Foreskin melanocyte (primary cell): ENCODE measurements at places on chromosomes 2 and 18.

DNA sequence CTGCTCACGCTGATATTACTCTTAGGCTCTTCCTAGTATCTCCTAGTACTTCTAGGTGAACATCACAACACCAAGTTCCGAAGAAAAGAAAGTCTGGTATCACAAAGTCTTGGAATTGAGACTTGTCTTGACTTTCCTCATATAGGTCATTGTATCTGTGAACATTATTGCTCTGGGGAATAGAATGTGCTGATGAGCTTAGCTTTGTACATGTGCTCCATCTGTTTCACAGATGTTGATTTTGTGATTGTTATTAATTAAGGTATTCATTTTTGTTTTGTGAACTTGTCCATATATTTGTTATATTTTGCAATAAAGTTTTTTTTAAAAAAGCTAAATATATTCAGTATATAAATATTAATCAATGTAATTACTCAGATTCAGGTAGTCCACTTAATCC lies 111.7 kb downstream of the BABAM2 start:
- DNase-seq = no peak

DNA sequence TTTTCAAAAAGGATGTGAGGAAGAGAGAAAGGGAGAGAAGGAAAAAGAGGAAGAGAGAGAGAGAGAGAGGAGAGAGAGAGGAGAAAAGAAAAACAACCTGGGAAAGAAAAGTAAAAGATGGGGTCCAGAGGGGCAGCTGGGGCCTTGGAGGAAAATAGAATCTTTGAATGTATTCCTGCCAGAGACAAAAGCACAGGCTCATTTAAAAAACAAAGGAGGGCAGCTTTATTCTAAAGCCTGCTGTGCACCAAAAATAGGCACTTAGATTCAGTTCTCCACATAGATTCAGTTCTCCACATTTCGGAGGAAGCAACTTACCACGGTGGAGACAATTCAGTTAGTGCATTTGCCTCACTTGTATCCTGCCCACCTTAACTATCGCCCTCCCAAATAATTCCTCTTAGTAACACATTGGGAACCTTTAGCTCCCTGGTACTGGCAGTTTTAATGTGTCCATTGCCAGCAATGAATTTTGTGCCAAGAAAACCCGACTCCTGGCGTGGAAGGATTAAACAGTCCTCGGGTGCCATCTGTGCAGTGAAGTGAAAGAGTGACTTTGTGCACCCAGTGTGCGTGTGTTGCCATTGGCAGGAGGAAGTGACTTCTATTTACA lies 71.3 kb downstream of the DPP4 start:
- no peak for DNase-seq

DNA sequence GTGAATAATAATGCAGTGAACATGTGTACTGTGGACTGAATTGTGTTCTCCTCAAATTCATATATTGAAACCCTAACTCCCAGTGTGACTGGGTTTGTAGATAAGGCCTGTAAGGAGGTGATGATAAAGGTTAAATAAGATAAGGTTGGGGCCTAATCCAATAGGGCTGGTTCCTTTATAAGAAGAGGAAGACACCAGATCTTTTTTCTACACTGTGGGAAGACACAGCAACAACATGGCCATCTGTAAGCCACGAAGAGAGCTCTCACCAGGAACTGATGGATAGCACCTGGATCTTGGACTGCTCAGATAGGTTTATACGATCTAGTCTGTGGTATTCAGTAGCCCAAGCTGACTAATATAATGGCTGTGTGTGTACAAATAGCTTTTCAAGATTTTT lies 66.8 kb downstream of the BMPR2 start:
- DNase-seq = no peak

- DNase-seq = no peak
Measured at GRCh38 chr18:58215011-58215410, 171.0 kb downstream of the NEDD4L start.

GRCh38 chr2:240520130-240520973 lies 37.4 kb downstream of the ANKMY1 start:
- DNase-seq = no peak

GRCh38 chr2:68737711-68738110 lies 3.1 kb downstream of the ARHGAP25 start:
- DNase-seq = no peak

DNA sequence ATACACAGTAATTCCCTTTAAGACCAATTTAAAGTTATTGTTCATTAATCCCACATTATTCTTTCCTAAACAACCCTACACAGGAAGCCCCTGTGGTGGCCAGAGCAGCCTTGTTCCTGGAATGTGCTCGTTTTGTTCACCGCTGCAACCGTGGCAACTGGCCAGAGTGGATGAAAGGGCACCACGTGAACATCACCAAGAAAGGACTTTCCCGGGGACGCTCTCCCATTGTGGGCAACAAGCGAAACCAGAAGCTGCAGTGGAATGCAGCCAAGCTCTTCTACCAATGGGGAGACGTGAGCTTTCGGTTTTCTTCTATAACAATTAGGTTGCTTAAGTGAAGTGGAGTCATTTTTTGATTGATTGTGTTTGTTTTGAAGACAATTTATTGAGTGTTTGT lies 101.0 kb downstream of the UNC80 start:
- peak; percentile 86 for DNase-seq

DNA sequence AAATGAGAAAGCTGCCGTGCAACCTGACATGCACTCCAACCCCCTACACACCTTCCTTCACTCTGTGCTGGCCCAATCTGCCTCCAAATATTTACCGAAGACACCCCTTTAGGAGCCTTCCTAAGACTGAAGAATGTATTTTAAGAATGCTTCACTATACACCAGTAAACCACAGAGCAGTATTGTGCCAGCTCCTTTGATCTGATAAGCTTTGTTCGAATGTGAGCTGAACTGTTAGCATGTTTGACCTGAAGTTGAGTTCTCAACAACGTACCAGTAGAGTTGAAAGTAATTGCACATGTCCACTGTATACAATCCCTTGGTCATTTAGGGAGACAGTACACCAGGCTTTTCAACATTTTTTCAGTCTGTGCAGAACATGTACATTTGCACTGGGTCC lies 259.2 kb downstream of the TGIF1 start:
- DNase-seq = no peak

GRCh38 chr2:235106874-235107639 lies 155.2 kb downstream of the SH3BP4 start:
- DNase-seq = peak; percentile 38

DNA sequence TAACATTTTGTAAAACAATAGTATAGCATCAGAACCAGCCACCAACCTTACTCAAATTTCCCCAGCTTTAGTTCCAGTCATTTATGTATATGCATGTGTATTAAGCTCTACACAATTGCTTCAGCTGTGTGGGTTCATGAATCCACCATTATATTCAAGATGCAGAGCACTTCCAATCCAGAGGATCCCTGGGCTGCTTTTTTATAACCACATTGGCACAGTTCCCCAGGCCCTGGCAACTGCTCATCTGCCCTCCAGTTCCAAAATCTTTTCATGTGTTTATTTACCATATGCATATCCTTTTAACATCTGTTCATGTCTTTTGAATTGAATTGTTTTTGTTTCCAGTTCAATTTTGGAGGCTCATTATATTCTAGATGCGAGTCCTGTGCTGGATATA lies 482.9 kb upstream of the HS6ST1 start:
- no peak for DNase-seq

- DNase-seq = no peak
Measured at GRCh38 chr2:13334545-13334944, 617.8 kb downstream of the TRIB2 start.

DNA sequence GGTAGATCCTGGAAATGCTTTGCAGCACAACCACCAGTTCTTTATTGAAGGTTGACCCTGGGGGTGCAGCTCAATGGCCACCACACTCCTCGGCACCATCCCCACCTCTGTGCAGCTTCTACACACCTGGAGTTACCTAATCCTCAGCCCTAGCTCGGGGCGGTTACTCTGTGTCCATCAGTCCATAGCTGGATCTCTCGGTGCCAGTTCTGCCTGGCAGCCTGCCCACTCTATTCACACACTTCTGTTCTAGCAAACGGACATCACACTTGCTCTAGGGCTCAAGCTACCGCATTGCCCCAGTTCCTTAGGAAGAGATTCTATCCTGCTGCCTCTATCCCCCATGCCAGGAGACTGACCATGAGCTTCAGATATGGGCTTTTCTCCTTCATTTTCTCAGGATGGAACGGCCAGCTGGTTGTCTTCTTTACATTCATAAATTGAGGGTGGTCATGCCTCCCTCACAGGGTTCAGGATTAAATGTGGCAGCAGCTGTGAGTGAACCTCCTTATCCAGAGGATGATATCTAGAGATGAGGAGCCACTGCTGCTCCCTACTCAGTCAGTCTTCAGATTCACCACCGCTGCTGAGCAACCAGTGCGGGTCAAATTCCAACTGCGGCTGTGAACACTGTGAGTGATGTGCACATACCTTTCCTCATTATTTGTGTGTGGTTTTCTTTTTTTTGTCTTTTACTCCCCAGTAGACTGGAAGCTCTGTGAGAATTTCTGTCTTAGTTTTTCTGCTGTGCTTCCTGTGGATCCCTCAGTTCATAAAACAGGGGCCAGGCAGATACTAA lies 66.9 kb upstream of the TRIB2 start:
- no peak for DNase-seq

- DNase-seq = no peak
Measured at GRCh38 chr2:33321876-33322483, 154.5 kb upstream of the RASGRP3 start.

GRCh38 chr18:46820863-46821262 lies 64.0 kb upstream of the ST8SIA5 start:
- DNase-seq = no peak

- DNase-seq = no peak
Measured at GRCh38 chr2:146934921-146935320, 909.9 kb upstream of the ACVR2A start.

DNA sequence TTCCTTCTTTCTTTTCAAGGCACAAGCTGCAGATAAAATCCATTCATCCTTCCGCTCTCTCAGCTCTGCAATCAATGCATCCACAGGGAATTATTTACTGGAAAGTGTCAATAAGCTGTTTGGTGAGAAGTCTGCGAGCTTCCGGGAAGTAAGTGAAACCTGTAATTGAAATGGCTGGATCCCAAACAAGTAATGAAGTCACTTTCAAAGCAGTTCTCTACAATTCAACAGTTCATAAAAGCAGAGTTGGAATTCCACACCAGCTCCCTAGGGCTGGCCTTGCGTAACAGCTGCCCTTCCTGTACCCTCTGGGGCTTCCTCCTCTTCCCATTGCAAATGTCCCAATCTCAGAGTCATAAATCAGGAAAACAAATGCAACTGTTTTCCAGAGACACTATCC lies 9.6 kb downstream of the SERPINB2 start:
- DNase-seq = peak; percentile 22

- DNase-seq = no peak
Measured at GRCh38 chr18:77209587-77209986, 40.1 kb upstream of the GALR1 start.

GRCh38 chr18:51561821-51562220 lies 364.3 kb upstream of the MEX3C start:
- DNase-seq = no peak

- DNase-seq = no peak
Measured at GRCh38 chr18:25253136-25253535, 98.8 kb downstream of the ZNF521 start.

- no peak for DNase-seq
Measured at GRCh38 chr2:23027396-23027795, 357.6 kb upstream of the KLHL29 start.

- no peak for DNase-seq
Measured at GRCh38 chr2:235458839-235459273, 35.0 kb upstream of the AGAP1 start.

DNA sequence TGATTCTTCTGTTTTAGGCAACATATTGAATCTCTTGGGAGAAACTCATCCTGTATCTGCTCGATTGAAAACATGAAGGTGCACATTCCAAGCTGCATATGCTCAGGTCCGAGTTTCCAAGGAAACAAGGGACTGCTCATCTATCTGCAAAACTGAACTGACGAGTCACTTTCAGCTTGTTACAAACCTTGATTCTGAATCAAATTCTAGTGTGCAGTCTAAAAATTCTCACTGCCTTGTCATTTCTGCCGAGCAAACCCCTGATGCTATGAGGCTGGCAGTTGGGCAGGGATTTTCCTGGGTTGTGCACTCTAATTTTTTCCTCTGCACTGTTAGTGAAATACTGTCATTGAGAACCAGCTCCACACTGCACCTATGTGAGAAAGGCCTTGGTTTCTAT lies 101.3 kb upstream of the ETAA1 start:
- no peak for DNase-seq

- no peak for DNase-seq
Measured at GRCh38 chr2:56473524-56473923, 289.7 kb downstream of the CCDC85A start.

DNA sequence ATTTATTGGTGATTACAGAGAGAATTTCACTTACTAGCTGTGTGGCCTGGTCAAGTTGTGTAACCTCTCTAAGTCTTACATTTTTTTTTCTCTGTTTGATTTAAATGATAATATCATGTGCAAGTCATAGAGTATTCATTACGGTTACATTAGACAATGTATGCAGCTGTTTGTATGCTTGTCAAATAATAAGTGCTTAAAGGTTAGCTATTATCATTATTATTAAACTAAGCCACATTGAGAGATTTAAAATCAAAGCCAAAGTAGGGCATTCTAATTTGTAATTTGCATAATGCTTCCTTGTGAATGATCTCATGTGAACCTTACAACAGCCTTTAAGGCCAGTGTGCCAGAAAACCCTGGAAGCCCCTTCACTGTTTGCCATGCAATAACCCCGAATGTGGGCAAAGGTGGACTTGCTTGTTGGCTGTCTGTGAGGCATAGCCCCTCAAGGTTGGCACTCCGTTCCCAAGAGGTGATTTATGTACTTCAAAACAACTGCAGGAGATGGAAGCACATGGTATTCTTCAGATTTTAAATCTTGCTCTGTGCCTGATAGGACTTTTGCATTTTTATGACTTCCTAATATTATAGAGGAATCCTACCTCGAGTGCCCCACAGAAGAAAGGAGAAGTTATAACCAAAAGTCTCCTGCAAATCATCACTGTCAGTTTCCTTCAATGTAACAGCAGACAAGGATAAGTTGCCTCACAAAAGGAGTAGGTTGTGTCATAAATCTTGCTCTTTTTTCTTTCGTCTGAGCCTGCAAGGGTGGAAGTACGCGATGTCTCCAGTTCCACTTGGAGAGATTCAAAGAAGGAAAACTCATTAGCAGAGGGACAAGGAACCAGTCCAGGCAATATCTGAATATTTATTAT lies 272.0 kb downstream of the TGIF1 start:
- no peak for DNase-seq

- no peak for DNase-seq
Measured at GRCh38 chr2:119155633-119156032, 2.9 kb downstream of the C1QL2 start.

DNA sequence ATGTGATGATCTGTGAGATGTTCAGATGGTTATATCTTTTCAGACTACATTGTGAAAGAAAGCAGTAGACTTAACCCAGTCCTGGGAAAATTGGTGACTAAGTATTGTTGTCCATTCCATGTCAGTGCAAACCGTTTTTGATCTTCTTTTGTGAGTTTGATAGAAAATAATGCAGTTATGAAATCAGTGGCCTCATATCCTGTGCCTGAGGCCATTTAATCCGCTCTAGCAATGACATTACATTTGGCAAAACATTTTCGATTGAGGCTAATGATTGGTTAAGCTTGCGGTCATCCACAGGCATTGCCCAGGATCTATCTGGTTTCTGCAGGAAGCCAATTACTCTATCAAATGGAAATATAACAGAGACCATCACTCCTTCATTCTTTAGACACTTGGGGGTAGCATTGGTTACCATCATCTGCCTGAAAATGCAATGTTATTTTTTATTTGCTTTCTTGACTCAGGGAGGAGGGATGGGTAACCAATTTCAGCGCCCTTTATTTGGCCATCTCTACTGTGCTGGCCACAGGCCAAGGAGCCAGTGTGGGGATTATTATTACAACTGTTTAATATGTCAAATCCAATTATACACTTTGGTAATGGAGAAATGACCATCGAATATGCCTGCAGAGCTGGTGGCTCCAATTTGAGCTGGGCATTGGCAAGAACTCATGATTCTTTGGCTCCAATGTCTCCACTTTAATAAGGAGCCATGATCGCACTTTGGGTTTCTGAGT lies 33.6 kb downstream of the TRIB2 start:
- no peak for DNase-seq
